ENCODE measurements at places on chromosomes 4 and X. TPM values are rescaled to one million over a fixed set of nuclear protein-coding genes. Genes with fewer than 3 reads are reported as not detected.

DNA sequence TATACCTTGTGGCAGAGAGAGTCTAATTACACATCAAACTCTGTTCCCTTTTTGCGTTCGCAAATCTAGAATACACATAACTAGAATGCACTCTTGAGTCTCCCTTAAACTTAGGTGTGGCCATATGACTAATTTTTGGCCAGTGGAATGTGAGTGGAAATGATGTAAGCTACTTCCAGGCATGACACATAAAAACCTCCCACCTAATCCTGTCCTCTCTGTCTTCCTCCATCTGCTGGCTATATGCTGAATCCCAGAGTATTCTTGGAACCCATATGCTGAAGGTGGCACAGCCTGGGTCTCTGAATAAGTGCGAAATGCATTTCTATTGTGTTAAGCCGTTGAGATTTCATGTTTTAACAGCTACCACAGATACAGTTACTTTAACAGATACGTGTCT lies 269.9 kb upstream of the NRK start:
- DNase-seq, result no peak

DNA sequence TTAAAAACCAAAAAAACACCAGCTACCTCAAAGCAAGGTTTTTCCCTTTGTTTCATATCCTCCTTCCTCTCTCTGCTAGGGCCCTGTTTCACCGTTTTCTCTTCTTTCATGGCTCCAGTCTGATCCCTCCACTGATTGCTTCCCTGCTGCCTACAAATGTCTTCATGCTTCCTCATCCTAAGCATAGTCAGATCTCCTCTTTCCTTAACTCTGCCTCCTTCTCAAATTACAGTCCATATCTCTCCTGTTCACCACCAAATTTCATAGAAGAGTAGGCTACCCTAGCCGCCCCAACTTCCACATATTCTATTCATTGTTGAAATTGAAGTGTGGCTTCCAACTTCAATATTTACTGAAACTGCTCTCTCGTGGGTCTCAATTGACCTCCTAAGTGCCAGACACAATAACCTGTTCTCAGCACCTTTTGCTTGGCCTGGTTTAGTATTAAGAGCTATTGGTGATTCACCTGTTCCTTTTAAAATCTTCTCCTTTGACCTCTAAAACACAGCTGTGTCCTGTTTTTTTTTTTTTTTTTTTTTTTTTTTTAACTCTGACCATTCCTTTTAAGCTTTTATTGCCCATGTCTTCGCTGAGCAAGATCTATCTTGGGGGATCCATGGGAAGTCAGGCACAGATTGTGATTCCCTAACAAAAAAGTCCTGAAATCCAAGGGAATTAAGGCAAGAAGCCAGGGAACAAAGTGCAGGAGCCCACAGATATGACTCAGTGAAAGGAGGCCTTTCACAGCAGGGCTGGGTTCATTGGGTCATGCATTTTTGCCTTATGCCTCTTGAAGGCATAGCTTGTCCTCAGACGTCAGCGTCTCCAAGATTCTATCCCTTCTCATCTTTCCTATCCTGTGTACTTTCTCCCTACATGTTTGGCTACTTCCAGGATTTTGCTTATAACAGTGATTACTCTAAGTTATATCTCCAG lies 85.4 kb downstream of the RPS3A start:
- DNase-seq, result no peak

- no peak for DNase-seq
These were observed 172.1 kb upstream of the SLC7A11 start for GRCh38 chr4:138414202-138414601.

AFM gene
- total RNA-seq, result not detected

GRCh38 chr4:25002681-25003080 lies 28.1 kb downstream of the LGI2 start:
- DNase-seq, result no peak

- DNase-seq, result no peak
These were observed 535.2 kb downstream of the GALNTL6 start for GRCh38 chr4:172348426-172348825.

DNA sequence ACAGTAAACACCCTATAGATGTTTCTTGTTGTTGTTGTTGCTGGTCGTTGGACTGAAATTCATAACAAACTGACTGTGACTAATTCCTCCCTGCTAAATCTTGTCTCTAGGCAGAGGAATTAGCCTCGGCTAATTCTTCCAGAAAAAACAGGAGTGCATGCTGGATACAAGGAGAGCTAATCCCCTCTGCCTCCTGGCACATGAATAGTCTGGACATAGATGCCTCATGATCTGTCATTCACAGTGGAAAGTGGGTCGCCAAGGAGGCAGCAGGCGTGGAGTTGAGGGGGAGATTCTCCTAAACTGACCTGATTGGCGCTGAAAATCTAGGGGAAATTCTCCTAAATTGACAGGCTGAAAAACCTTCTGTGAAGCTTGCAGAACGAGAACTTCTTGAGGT lies 220.1 kb downstream of the DCTD start:
- DNase-seq, result no peak

GRCh38 chr4:41360921-41361793 lies 104.4 kb downstream of the UCHL1 start:
- peak; percentile 66 for DNase-seq

XG gene
- total RNA-seq, result 0.41 TPM

DNA sequence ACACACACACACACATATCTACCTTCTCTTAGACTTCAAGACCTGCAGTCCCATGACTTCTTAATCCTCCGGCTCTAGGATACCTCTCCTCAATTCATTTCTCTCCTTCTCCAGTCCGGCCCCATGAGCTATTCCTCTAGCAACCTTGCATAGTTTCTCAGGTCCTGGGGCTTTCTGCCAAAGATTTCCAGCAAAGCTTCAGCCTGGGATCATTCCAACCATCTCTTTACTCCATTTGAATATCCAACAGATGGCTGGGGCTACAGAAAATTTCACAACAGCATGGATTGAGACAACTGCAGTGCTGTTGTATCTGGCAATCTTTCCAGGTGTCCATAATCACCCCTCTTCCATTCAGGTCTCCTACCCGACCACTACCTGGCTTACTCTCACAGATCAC lies 184.1 kb downstream of the DCHS2 start:
- no peak for DNase-seq

DNA sequence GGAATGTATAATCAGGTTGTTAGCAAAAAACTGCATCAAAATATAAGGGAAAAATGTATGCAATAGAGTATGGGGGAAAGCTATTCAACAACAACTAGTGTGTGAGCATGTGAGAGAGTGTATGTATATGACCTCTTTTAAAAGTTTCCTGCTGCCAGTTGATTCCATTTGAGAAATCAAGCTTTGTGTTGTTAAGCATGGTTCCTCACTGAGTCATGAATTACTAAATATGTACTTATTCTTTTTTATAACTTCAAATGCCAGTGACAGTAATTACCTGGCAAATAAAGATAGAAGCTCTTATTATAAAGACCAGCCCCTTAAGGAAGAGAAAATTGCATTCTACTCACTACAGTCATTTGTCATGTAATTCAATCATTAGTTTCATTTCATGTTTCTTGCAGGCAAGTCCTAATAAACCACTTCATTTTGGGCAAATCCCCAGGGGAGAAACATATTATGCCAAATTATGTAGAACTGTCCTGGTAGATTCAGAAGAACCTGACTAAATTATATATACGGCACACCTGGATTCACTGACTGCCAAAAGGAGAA lies 19.2 kb downstream of the RASGEF1B start:
- no peak for DNase-seq

GRCh38 chrX:37580080-37580479 lies 8.6 kb downstream of the LANCL3 start:
- no peak for DNase-seq

PCSK1N gene
- 3.0 TPM for total RNA-seq

DNA sequence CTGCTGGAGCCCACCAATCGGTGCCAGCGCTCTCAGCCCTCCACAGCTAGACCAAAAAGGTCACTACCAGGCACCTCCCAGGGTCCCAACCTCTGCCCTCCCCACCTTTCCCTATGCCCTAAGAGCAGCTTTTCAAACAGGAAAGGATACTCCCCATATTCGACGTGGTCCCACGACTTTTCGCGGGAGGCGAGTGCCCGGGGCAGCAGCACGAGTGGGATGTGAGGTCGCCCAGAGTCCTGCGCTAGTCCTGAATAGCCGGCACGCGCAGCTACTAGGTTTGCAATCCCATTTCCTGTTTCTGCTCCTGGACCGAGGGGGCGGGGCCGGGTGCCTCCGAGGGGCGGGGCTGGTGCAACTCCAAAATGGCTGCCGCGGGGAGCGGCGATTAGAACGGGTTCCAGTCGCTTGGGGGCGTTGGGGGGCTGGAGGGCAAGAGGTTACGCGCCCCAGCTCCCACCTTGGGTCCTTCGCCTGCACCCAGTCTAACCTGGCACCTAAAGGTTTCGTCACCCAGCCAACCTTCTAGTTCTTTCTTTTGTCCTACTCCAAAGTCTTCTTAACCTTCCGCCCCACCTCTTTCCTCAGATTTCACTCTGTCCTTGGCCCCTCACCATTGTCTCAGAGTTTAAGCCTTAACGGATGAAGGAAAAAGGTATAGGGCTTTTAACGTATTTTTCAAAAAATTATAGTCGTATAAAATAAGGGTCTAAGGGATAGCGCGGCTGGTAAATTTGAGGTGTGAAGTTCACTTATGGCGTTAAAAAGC lies 85.0 kb upstream of the TENT5D start:
- peak; percentile 49 for DNase-seq

- DNase-seq, result no peak
These were observed 73.8 kb downstream of the CD38 start for GRCh38 chr4:15851969-15852368.

WAS gene
- total RNA-seq, result 40.3 TPM

DNA sequence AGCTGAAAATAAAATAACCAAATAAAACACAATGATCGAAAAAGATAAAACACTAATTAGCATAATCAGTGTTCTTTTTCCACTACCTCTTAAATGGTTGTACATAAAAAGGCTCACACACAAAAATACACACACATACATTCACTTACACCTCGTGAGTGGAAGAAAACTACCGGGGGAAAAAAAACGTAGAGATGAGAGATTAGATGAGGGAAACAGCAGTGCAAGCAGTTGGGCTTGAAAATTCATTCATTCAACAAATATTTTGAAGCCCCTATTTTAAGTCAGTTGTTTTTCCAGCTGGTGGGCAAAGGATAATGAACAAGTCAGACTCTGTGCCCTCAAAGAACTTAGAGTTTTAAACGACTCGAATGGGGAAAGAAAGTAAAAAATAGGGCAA lies 1.0 kb downstream of the TBCK start:
- DNase-seq, result no peak
